Upper lobe of left lung (tissue), 6 donors: ENCODE measurements at places on chromosomes 3 and 15. TPM values are rescaled to one million over a fixed set of nuclear protein-coding genes. Genes with fewer than 3 reads are reported as not detected.

DNA sequence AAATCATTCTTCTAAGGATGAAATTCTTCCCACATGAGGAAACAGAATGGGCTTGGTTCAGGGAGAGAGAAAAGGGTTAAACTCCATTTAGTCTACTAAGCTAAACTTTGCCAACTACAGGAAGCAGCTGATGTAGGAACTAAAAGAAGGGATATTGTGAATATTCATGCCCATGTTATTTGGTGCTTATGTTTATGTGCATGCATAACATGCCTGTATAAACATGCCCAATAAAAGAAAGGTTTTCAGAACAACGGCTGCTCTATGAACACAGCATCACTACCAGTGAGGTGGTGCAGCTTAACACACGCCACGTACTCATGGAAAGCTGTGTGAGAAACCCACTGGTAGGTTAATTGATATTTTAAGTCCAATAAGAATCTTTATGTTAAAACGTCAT lies 59.4 kb upstream of the VGLL4 start:
- no peaks in the 10 kb centered on the region for H3K27me3 ChIP-seq
- H3K27ac ChIP-seq = no peak overlapping the region
- DNase-seq = no peak
- H3K36me3 ChIP-seq = no peaks in the 10 kb centered on the region
- no peak overlapping the region for H3K4me3 ChIP-seq

ADAMTS17 gene
- 7.2 TPM for total RNA-seq

DNA sequence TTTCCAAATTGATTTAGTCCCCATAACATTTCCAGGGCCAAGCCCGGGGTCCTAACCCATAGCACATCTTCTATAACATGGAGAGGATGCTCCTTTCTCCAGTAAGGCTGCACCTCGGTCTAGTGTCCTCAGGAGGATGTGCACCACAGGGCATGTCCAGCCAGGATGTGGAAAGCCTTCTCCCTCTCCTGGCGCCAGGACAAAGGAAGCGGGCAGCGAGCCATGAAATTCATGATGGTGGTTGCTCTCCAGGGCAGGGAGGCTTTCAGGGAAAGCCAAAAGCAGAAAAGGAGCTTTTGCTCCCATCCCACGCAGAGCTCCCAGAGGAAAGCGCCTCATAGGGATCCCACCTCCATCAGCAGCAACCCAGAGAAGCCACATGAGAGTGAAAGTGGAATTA lies 220.0 kb downstream of the ADAMTSL3 start:
- no peaks in the 10 kb centered on the region for H3K27me3 ChIP-seq
- H3K4me3 ChIP-seq = no peak overlapping the region
- H3K36me3 ChIP-seq = no peaks in the 10 kb centered on the region
- no peak overlapping the region for H3K27ac ChIP-seq
- no peak for DNase-seq

DNA sequence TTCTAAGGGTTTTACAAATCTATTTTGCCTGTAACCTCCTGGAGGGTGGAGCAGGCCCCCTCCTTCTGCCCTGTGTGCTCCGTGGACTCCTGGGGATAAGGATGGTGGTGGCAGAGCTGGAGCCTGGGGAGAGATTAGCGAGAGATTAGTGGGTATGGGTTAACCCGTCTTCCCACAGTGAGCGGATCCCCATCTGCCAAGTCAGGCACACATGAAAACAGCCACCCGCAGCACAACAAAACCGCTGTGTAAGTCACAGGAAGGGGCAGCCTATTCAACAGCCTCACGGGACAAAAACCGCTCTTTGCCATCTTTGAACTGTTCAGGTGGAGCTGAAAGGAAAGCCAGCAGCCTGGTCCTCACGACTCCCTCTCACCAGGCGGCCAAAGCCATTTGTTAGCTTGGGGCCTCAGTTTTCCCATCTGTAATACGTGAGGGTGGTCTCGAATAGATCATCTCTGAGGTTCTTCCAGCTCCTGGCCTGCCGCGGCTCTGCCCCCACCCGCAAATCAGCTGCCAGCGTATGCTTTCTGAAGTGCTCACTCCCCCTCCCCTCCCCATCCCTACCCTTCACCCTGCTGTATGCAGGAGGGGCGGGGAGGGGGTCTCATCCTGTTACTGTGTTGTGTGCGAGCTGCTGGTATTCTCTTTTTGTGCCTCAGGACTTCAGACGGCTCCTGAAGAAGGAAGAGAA lies 43.6 kb downstream of the PDIA5 start:
- no peak overlapping the region for H3K27ac ChIP-seq
- DNase-seq = no peak
- no peaks in the 10 kb centered on the region for H3K4me1 ChIP-seq
- H3K36me3 ChIP-seq = peaks cover 49% of the 10 kb centered on the region
- H3K4me3 ChIP-seq = no peak overlapping the region

- H3K4me1 ChIP-seq = no peaks in the 10 kb centered on the region
- no peak for DNase-seq
- H3K36me3 ChIP-seq = no peaks in the 10 kb centered on the region
- no peak overlapping the region for H3K27ac ChIP-seq
- H3K27me3 ChIP-seq = peaks cover 4% of the 10 kb centered on the region
Measured at GRCh38 chr15:89352476-89352875, 17.9 kb upstream of the POLG start.

IMPG2 gene
- 1.0 TPM for total RNA-seq

PRC1 gene
- 20.0 TPM for total RNA-seq

DNA sequence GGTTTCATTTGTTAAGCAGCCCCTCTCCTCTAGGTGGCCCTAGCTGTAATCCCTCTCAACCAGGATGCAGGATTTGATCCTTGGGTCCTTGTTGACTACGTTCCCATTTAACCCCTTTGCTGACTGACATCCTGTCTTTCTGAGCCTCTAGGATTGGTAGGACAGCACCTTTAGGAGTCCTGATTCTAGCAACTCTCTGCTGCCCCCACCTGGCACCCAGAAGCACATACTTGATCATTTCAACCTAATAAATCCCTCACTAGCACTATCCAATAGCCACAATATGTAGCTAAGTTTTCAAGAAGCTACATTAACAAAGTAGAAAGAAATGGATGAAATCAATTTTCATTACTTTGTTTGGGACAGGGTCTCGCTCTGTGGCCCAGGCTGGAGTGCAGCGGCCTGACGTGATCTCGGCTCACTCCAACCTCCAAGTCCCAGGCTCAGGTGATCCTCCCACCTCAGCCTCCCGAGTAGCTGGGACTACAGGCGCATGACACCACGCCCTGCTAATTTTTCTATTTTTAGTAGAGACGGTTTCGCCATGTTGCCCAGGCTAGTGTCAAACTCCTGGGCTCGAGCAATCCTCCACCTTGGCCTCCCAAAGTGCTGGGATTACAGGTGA lies 28.3 kb downstream of the RSL24D1 start:
- H3K4me1 ChIP-seq = no peaks in the 10 kb centered on the region
- no peaks in the 10 kb centered on the region for H3K36me3 ChIP-seq
- no peak for DNase-seq
- H3K27ac ChIP-seq = no peak overlapping the region
- no peak overlapping the region for H3K4me3 ChIP-seq

DNA sequence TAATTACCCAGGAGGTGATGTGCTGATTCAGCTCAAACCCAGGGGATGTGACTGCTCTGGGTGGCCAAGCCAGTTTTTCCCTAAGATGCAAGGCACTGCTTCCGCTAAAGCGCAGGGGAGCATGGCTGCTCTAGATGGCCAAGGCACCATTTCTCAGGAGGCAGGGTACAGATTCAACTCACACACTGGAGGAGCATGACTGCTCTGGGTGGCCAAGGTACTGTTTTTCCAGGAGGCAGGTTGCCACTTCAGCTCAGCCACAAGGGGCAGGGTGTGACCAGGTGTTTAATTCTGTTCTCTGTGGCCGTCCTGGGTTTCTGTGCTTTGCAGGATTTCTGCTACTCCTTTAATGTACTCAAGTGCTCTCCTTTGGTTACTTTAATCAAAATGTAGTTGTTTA lies 659.3 kb upstream of the ARRDC4 start:
- no peak overlapping the region for H3K27ac ChIP-seq
- no peak for DNase-seq
- H3K4me3 ChIP-seq = no peak overlapping the region

- no peaks in the 10 kb centered on the region for H3K4me1 ChIP-seq
- H3K4me3 ChIP-seq = no peak overlapping the region
- no peak overlapping the region for H3K27ac ChIP-seq
- no peaks in the 10 kb centered on the region for H3K36me3 ChIP-seq
Measured at GRCh38 chr15:65343374-65343981, 34.3 kb downstream of the IGDCC3 start.

- no peaks in the 10 kb centered on the region for H3K36me3 ChIP-seq
- H3K4me1 ChIP-seq = no peaks in the 10 kb centered on the region
- H3K4me3 ChIP-seq = no peak overlapping the region
- H3K27me3 ChIP-seq = no peaks in the 10 kb centered on the region
Measured at GRCh38 chr3:88997260-88997659, 110.2 kb upstream of the EPHA3 start.

- H3K4me1 ChIP-seq = peaks cover 8% of the 10 kb centered on the region
- H3K36me3 ChIP-seq = no peaks in the 10 kb centered on the region
- H3K27me3 ChIP-seq = no peaks in the 10 kb centered on the region
- no peak for DNase-seq
- no peak overlapping the region for H3K4me3 ChIP-seq
- H3K27ac ChIP-seq = no peak overlapping the region
Measured at GRCh38 chr3:69646287-69647067, 92.8 kb upstream of the MITF start.

GRCh38 chr15:72851586-72851985 lies 68.0 kb upstream of the ADPGK start:
- no peaks in the 10 kb centered on the region for H3K4me1 ChIP-seq
- H3K27ac ChIP-seq = no peak overlapping the region
- H3K36me3 ChIP-seq = no peaks in the 10 kb centered on the region
- DNase-seq = no peak

CACNA2D2 gene
- total RNA-seq = 104 TPM

GRCh38 chr15:90582553-90582952 lies 52.8 kb downstream of the CRTC3 start:
- no peak overlapping the region for H3K27ac ChIP-seq
- no peaks in the 10 kb centered on the region for H3K36me3 ChIP-seq
- no peaks in the 10 kb centered on the region for H3K27me3 ChIP-seq
- DNase-seq = no peak
- H3K4me3 ChIP-seq = no peak overlapping the region
